ENCODE measurements at places on chromosomes 6 and 20. TPM values are rescaled to one million over a fixed set of nuclear protein-coding genes. Genes with fewer than 3 reads are reported as not detected.

The LRP11 gene
- 26.6 TPM for polyA plus RNA-seq

The CTCFL gene
- not detected for polyA plus RNA-seq

The RAB44 gene
- polyA plus RNA-seq = 0.68 TPM

The LGSN gene
- not detected for polyA plus RNA-seq

The C6orf141 gene
- polyA plus RNA-seq = 2.3 TPM

The TPX2 gene
- polyA plus RNA-seq = 0.84 TPM

The PM20D2 gene
- polyA plus RNA-seq = 16.1 TPM

The DNAH8 gene
- polyA plus RNA-seq = 0.01 TPM

DNA sequence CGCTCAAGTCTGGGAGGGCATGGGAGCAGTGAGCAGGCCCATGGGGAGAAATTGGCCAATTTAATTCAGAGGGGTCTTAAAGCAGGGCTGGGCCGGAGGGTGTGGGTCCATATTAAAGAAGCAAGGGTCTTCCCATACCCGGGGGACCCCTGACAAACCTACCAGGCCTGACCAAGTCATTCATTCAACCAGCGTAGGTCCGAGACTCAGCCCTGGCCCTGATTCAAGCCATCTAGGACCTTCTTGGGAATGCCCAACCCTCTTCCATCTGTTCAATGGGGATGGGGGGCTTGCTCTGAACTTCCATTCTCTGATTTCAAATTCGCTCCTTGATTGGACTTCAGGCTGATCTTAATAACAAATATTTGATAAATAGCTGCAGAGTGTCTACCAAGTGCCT lies 7.3 kb downstream of the ADIG start:
- DNase-seq = no peak

DNA sequence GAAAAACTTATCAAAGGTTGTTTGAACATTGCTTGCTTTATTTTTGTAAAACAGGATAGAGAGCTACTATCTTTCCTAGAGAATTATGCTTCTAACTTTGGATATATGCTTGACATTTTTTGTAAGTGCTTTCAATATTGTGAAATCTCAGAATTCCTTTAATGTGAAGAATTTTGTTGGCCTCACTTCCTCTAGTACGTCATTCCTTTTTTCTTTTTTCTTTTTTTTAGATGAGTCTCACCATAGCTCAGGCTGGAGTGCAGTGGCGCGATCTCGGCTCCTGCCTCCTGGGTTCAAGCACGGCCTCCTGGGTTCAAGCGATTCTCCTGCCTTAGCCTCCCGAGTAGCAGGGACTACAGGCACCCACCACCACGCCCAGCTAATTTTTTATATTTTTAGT lies 668.1 kb downstream of the RFPL4B start:
- no peak for DNase-seq

DNA sequence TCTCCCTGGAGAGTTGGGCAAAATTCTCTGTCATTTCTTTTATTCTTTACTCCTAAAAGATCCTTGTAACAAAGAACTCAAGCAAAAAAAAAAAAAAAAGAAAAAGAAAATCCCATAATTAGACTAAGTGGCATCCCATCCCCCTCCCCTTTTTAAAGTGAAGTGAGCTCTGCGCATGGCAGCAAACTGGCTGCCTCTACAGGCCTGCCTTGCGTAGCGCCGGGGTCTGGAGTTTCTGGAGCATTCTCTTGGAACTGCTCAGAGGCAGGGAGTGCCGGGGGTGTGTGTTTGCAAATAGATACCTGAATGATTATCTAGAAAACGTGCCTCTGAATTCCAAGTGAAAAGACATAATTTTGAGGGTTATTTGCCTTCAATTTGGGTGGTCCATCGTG lies 48.1 kb downstream of the FOXC1 start:
- DNase-seq = no peak

- no peak for DNase-seq
These were observed 978.5 kb downstream of the TBC1D32 start for GRCh38 chr6:120355822-120356221.

DNA sequence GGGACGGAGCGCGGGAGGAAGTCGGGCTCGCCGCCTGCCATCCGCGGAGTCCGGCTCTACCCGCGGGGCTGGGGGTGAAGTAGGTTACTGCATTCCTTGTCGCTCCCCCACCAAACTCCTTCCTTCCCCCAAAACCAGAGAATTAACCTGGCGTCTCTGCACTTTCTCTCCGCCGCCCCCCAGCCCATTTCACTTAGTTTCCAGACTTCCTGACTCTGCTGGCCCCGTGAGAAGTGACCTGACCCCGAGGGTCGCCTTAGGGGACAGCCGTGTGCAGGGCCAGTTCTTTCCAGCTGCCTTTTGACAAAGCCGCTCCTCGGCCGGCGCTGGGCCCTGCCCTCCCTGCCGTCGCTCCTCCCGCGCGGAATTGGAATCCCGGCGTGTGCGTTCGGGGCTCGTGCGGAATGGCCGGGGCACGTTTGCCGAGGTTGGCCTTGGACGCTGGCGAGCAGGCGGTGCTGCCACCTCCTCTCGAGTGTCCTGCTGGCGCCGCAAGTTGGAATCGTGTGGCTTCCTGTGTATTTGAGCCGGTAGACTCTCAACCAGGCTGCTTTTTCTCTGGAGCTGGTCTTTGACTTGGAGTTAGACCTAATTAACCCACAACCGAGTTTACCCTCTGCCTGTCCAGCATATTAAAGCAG lies 650 bp downstream of the DCBLD1 start:
- DNase-seq = no peak

DNA sequence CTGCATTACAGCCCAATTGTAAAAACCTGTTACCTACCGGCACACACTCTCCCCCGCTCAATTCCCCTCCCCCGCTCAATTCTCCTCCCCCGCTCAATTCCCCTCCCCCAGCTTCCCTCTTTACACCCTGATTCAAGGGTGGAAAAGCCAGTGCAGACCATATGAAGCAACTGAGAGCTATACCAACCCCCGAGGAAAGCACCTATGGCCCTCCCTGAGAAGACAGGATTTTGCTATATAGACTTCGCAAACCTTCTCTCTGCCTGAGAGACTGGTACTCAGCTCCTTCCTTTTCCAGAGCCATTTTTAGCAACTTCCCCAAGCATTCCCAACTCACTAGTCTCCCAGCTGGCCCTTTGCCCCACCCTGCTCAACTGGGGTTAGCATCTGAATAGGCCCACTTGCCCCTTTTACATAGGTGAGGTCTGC lies 7.6 kb downstream of the GNAS-AS1 start:
- no peak for DNase-seq

GRCh38 chr6:48031711-48032110 lies 79.3 kb downstream of the PTCHD4 start:
- DNase-seq = no peak

- peak; percentile 58 for DNase-seq
These were observed 1.2 kb downstream of the PM20D2 start for GRCh38 chr6:89146718-89147700.

- DNase-seq = no peak
These were observed 96.7 kb upstream of the SIRPG start for GRCh38 chr20:1754306-1754705.

DNA sequence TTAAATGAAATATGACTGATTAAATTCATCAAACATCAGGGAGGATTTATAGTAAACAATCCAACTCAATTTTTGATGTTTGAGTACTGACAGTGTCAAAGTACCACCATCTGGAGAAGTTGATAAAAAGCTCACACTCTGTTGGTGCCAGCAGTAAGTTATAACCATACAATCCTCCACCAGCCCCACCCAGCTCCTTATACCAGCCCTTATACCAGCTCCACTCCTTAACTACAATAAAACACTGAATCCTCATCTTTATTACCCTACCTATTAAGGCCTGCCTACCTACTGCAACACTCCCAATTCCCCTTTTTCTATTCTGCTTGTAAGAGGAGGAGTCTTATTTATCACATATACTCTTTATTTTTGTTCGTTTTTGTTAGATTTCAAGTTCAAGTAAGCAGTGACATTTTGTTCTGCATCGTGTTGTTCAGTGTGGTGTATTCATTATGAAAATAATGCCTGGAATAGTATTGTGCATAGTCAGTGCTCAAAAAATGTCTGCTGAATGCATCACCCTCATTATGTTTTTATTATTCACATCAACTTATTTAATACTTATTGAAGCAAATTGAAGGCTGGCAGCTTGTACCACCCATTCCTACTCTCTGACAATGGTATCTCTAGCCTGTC lies 954.7 kb upstream of the ADGRB3 start:
- no peak for DNase-seq

GRCh38 chr6:3887150-3887700 lies 38.1 kb downstream of the FAM50B start:
- DNase-seq = no peak

- DNase-seq = no peak
These were observed 643 bp downstream of the CD24 start for GRCh38 chr6:106973836-106974335.

DNA sequence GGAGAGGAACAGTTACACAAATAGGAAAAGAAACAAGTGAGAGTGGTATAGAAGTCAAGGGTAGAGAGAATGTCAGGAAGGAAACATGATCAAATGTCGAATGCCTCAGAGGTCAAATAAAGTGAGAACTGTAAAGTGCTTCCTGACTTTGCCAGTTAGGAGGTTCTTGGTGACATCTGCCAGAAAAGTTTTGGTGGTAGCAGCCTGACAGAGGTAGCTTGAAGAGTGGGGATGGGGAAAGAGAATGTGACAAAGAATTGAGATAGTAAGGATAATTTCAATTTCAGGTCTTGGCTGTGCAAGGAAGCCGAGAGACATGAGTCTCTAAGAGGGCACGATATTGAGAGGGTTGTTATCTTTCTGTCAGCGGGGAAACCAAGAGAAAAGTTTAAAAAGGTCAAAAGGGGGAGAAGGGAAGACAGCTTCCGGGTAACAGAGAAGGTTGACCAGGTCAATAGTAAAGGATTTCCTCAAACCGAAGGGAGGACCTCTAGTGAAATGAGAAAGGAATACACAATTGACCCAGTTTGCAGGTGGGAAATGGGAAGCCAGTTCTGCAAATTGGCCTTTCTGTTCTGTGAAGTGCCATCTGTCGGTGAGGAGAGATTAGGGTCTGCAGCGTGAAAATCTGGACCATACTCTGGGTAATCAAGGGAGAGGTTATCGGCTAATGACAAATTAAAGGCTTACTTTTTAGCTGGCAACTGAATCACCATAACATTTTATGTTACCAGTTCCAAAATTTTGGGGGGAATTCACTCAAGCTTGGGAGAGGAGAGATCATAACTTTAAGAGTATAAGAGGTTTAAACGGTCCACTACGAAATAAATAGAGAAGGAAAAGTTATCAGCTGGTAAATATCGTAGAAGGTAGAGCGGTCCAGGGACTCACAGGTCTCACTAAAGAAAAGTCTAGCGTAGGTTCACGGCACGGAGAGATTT lies 973 bp upstream of the BRD2 start:
- DNase-seq = peak; percentile 28

DNA sequence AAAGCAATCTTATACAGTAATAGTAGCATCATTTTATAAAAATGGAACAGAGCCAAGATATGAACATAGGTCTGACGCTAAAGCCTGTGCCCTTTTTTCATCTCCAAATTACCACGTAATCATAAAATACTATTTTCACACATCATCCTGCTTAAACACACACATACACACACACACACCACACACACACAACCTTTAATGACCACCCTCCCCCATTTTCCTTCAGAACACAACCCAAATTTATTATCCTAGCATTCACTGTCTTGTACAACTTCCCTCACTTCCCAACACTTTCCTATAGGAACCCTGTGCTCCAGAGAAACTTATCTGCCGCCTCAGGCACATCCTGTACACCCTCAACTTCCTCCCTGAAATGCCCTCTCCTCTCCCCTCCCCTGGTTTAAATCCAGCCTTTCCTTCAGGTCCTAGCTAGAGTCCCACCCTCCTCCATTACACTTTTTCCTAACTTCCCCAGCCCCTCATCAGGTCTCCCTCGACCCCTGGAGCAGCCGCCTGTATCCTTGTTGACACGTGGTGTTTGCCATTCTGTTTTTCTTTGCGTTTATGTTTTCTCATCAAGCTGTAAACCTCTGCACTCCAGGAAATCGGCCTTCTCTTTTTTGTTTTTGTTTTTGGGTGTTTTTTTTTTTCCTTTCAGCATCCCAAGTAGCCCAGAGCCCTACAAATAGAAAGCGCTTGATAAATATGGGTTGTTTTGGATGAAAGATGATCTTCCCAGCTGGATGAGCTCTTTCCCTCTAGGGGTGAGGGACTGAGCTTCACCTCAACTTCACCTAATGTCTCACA lies 968 bp upstream of the MMP24 start:
- no peak for DNase-seq

- no peak for DNase-seq
These were observed 157.5 kb downstream of the ADGRG6 start for GRCh38 chr6:142459271-142459670.

DNA sequence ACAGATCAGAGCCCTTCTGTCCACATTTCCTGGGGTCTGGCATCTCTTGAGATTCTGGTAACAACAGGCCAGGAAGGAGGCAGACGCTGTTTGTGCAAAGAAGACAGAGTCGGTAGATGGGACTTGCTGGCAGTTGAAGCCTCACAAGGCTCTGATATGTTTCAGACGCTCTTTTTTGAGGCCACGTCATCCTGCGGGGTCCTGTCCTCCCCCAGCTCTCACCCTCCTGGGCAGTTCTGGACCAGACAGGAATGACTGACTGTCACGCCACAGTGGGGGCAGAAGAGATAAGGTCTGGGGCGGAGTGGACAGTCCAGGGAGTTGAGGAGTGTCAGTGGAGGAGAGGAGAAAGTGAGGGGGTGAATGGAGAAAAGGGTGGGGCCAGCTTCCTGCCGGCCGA lies 87.1 kb upstream of the SULF2 start:
- DNase-seq = no peak

GRCh38 chr6:96157018-96157565 lies 141.3 kb downstream of the FUT9 start:
- DNase-seq = no peak

- no peak for DNase-seq
These were observed 5.4 kb upstream of the MAPK13 start for GRCh38 chr6:36124881-36125280.

DNA sequence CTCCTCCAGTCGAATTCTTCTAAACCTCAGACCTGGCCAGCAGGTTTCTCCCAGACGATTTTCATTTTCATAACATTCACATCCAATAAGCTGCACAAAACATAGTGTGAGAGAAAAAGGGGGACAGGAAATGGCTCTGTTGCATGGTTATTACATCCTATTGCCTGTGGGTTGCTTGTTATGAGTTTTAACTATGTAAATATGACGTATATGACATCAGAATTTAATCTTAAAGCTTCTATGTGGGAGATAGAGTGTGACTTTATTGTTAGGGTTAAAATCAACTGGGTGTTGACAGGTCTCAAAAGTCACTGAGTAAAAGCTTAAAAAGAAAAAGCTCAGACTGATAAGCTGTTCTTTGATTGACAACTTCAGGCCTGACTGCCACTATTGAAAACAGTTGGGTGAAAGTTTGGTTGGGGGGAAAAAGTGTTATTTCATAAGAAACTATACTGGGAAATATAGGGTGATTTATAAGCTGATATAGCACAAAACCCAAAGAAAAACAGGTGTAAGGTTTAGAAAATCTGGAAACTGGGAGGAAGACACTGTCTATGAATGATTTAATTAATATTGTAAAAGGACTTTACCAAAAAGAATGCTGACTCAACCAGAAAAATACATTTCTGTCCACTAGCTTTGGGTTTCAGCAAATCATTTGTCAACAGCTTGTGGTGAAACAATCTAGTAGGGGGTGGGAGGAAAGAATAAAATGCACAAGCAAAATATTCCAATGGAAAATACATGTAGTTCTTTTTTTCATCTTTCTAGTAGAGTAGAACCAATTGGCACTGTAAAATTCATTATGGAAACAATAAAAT lies 134.1 kb upstream of the CEP162 start:
- DNase-seq = no peak

- DNase-seq = no peak
These were observed 52.9 kb upstream of the TAB2 start for GRCh38 chr6:149264629-149265028.

GRCh38 chr6:110097443-110097842 lies 82.0 kb downstream of the WASF1 start:
- no peak for DNase-seq

- no peak for DNase-seq
These were observed 276.0 kb downstream of the TFAP2A start for GRCh38 chr6:10138917-10139316.
